T-helper 1 cell (primary cell): ENCODE measurements at places on chromosomes 6 and 20.
A peak's percentile ranks its signal among the peaks of the same experiment; 100 is the strongest.

GRCh38 chr20:48523191-48523995 is 304.4 kb downstream of the PREX1 start:
- no peak for DNase-seq

DNA sequence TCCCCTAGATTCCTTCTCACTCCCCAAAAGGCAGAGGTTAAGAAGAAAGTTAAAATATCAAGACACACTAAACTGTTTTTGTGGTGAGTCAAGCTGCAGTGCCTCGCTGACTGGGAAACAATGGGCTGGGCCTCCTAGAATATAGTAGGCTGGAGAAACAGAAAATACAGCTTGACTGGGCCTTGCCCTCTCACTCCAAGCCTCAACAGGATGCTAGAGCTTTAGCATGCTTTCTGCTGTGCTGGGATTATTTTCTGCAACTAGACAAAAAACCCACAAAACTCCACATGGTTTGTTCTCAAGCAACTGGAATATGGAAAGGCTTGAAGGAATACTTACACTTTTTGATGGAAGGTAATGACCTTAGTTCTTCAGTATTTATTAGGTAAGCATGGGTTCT is 27.9 kb downstream of the FOXO3 start:
- DNase-seq: no peak

- peak; percentile 42 for DNase-seq
These were observed 65.1 kb downstream of the CBFA2T2 start for GRCh38 chr20:33554914-33555420.

- no peak for DNase-seq
These were observed 41.0 kb downstream of the C20orf203 start for GRCh38 chr20:32632461-32633354.

DNA sequence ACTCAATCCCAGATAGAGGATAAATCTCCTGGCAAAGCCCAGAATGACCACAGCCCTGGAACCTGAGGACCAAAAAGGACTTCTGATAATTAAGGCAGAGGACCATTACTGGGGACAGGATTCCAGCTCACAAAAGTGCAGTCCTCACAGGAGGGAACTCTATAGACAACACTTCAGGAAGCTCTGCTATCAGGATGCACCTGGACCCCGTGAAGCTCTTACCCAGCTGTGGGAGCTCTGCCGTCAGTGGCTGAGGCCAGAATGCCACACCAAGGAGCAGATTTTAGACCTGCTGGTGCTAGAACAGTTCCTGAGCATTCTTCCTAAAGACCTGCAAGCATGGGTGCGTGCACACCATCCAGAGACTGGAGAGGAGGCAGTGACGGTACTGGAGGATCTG is 992 bp downstream of the ZSCAN16 start:
- no peak for DNase-seq

- DNase-seq: no peak
These were observed 148.3 kb upstream of the TBX18 start for GRCh38 chr6:84912472-84913322.

DNA sequence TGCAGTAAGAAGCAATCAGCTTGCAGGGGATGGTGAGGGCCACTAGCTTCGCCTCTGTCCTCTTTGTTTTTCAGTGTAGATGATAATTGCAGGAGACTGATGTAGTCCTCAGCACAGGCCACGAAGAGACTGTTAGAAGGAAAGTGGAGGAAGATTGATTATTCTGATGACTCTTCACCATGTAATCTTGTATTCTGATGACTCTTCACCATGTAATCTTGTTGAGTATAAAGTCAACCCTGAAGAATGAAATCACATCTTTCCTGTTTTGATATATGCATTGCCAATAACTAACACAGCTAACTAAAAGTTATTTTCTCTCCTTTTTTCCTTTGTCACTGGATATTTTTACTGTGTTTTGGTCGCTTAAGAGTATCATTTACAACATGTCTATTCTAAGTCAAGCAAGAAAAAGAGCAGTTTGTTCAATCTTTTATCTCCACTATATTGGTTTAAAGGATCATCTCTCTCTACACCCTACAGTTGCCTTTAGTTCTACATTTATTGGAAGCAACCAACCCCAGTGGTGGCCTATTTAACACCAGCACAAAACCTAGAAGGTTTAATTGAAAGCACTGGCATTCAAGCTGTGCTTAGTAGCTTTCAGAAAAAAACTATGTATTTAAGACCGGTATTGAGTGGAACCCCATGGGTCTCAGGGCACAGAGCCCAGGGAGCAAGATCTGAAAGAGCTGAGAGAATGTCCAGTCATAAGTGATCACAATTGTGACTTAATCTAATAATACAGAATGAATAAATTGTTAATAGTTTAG is 107.2 kb upstream of the BTBD3 start:
- no peak for DNase-seq

GRCh38 chr6:99066044-99066443 is 118.3 kb upstream of the FBXL4 start:
- no peak for DNase-seq

DNA sequence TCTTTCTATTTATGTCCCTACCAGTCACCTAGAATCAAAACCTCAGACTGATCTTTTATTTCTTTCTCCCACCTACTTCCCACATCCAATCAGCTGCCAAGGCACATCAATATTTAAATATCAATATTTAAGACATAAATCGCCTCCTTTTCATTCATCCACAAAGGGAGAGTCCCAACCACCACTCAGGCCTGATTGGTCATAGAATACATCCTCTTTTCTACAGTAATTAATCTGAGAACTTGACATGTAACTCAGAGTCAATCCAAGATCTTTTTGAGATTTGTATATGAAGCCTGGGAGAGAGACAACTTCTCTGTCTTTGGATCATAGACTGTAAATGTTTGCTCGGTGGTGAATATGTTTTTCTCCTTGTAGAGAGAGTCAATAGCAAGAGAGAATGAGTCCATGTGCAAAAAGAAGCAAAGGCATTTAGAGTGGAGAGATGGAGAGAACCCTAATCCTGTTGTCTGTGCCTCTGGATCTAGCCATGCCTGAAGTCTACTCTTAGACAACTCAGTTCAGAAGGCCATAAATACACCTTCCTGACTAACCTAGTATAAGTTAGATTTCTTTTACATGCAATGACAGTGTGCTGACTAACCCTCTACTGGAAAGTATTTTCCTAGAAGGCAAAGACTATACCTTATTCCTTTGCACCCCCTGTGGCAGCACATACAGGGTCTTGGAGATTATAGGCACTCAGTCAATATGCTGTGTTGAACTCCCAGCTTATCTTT is 12.1 kb upstream of the NEDD9 start:
- no peak for DNase-seq

DNA sequence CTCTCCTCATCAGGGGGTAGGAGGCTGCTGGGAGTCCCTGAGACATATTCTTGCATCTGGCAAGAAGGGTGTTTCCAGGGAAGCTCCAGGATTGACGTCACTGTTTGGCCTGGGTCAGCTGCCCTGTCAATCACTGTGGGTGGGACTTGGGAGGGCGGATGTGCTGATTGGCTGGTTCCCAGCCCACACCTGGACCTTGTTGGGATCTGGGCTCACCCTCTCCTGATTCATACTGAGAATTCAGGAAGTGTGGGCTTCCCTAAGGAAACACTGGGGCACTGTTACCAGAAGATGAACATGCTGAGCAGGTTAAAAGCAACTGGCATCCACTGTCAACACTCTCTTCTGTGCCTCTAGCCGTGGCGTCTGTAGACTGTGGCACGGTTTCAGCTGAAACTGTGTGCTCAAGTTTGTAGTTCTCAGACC is 36.5 kb downstream of the CDH26 start:
- DNase-seq: no peak

DNA sequence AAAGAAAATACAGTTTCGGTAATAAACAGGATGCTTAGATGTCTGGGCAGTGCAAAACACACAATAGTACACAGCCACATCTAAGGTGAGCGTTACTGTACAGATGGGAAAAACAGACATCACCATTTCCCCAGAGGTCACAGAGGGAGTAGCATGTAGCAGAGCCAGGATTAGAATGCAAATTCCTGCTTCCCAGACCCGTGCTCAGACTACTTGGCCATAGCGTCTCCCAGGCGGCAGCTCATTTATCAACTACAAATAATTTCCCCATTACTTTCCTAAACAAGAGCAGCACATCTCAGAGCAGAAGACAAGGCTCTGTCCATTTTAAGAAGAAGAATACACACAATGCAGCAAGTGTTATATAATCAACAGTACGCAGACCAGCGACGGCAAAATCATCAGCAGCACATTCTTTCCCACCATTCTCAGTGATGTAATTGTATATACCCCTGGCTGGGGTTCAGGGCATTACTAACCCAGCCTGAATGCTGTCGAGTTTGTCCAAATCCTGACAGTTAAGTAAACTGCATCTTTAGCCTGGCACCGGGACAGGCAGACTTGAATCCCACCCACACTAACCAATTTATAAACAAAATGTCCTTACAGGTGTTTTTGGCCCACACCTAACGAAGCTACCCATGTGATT is 61.9 kb downstream of the CNKSR3 start:
- no peak for DNase-seq

DNA sequence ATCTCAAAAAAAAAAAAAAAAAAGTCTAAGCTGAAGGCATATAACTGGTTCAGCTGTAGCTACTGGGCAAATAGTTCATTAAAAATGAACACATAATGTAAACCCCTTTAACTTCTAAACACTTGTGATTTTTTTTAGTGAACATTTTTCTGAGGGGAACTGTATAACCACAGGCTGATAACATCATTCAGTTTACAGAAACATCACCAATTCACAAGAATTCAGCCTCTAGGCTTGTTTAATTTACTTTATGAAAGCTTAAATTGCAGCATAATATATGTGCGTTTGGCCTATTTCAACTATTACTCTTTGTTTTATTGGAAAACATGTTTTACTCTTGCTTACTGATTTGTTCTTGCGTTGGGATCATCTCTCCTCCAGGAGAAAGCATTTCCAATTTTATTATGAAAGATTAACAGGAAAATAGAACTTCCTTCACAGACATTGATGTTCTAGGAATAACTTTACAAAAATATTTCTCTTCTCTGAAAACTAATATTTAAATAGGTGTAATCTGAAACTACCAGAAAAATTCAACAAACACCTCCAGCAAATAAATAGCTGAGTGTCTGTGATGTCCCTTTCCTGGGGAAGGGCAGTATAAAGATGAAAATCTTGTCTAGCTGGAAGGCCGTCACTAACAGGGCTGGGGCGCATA is 284.5 kb downstream of the UST start:
- DNase-seq: peak; percentile 54

GRCh38 chr20:50447102-50447804 is 62.9 kb upstream of the PTPN1 start:
- DNase-seq: no peak

DNA sequence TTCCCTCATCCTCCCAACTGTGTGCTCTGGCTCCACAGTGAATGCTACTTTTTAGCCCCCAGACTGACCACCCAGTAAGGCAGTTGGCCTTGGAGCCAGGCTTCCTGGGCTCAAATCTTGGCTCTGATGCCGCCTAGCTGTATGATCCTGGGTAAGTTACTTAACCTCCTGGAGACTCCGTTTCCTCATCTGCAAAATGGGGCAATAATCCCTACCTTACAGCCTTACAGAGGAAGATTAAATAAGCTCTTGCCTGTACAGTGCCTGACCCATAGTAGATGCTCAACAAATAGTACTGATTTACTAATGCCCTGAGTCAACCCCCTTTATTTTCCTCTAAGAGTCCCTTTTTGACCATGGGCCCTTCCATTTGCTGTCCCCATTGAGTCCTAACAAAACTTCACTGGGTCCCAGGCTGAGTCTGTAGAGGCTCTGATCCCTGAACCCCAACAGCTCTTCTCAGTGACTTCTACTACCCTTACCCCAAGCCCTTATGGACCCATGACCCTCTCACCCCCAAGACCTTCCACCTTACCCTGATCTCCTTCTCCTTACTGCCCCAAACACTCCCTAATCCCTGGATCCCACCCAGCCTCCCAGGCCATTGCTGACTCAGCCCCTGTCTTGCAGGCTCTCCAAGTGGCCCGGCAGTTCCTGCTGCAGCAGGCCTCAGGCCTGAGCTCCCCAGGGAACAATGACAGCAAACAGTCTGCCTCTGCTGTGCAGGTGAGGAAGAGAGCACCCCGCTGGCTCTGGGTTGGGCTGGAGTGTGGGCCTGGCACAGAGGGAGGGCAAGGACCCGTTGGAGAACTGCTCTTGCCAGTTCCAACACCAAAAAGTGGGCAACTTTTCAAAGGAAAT is 31.4 kb downstream of the FOXP4 start:
- DNase-seq: no peak

GRCh38 chr6:104187616-104188015 is 672.1 kb downstream of the HACE1 start:
- DNase-seq: no peak

DNA sequence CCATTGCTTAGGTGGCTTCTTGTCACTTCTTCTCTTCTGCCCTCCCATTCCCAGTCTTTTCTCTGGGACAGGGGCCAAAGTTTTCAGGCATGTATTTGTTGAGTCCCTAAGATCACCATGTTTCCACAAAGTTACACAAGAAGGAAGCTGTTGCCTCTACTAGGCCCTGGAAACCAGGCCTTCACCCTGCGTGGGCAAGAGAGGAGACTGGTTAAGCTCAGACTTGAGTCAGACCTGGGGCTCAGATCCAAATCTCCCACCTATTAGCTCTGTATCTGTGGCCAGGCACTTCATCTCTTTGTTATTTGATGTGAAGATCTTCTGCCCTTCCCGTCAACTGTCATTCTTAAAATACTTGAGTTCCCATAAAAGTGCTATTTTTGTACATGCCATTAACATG is 154.6 kb downstream of the SASH1 start:
- DNase-seq: no peak
